T-cell (primary cell): ENCODE measurements at places on chromosomes 1 and 21. TPM values are rescaled to one million over a fixed set of nuclear protein-coding genes. Genes with fewer than 3 reads are reported as not detected.

GRCh38 chr1:8416881-8417280, 99.0 kb downstream of the SLC45A1 start:
- H3K36me3 ChIP-seq: peaks cover 48% of the 10 kb centered on the region
- no peak overlapping the region for H3K4me3 ChIP-seq
- H3K27ac ChIP-seq: no peak overlapping the region
- H3K4me1 ChIP-seq: peaks cover 41% of the 10 kb centered on the region

DNA sequence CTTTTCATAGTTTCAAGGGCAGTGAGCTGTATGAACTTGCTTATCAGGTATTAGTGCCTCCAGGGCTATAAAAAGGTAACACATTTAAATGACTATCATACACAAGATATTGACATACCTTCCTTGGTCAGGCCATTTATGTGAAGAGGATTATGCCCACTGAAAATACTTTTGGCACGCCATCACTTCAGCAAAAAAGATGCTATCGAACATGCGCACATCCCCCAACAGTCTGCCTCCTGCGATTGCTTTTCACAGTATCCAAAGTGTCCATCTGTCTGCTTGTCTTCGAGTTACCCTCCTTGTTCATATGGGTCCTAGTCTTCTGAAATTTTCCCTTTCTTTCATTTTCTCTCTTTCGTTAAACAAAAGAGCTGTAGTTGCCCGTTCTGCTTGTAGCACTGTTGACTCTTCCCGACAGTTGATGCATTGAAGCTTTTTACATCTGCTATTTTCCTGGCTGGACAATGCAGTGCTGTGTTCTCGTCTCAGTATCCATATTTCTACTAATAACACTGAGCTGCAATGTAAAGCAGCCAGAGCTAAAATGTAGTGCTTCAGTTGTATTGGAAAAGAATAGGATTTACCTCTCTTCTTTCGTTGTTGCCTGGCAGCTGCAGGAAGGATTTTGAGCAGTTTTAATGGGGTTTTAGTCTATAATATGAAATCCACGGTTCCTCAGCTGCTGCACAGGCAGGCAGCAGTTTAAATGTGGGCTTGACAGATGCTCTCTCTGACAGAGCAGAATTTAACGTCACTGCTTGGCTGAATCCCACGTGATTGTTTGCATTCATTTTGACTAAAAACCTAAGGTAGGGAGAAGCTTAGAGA, at the start of gene B3GALT2:
Gene B3GALT2 (minus strand): TSS at position 713 of the 831 bp plus-strand sequence. CDS start 5,051 bp downstream, outside the sequence.
- peak; percentile 23 for DNase-seq
- no peaks in the 10 kb centered on the region for H3K27me3 ChIP-seq

Gene CCDC30
- total RNA-seq: 3.3 TPM

DNA sequence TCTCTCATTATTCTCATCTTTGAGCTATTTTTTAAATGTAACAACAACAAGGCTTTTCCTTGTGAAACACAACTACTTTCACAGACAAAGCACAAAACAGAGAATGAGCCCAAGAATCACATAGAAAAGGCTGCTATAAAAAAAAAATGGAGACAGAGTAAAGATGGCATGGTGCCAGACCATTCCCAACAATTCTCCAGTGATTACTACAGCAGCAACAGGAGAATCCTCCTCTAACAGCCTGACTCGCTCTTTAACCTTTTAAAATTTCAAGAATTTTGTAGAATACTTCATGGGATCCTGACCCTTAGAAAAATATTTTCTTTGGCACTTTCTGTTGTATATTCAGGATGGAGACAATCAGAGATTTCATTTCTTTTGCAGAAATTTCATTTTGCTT, 3.8 kb upstream of the BCAS2 start:
- DNase-seq: no peak
- H3K27me3 ChIP-seq: no peaks in the 10 kb centered on the region
- no peaks in the 10 kb centered on the region for H3K36me3 ChIP-seq

DNA sequence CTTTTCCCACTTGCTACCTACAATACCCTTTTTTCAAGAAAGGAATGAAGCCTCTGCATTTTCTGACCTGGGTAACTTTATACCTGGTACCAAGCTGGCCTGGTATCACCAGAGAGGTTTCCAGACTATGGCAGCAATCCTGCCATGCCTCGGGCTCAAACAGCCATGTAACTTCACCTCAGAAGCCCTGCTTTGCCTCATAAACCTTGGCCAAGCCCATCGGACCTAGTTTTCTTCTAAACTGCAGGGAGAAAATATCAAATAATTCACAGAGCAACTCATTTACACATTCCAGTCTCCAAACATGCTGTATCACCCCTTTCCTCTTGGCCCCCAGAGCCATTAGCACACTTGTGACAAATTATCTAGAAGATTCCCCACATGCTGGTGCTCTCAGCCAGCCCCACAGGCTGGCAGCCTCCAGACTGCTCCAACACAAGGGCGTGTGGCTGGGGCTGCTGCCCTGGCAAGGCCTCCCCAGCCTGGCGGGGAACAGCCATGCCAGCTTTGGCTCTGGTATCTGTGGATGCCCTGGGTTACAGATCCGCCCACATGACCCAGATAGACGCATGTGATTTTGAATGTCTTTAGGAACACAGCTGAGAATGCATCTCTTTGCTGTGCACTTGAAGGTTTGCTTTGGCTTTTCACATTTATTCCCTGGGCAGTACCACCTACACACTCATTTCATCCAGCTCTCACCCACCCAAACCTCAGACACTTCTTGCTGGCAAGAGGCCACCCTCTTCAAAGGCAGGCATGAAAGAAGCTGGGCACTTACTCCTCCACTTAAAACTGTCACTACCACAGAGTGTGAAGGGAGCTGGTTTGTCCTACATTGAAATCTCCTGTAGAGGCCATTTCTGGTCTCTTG, 70.0 kb upstream of the BCAR3 start:
- no peak for DNase-seq
- no peak overlapping the region for H3K4me3 ChIP-seq
- peaks cover 6% of the 10 kb centered on the region for H3K4me1 ChIP-seq
- H3K27me3 ChIP-seq: no peaks in the 10 kb centered on the region
- peak overlapping the region; percentile 21 for H3K27ac ChIP-seq

DNA sequence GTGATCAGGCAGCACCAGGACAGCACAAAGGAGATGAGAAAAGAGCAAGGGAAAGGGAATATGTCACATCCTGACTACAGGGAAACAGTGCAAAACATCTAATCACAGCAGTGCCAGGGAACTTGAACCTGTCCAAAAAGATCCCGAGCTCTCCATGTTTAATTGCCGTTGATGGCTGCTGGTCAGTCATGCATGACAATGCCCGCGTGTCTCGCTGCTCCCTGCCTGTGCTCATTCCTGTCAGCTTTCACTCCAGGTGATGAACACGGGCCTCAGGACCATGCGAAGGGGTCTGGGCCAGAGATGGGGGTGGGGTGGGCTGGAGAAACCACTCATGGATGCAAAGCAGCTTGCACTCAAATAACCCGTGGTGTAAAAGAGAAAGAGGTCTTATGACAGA, 287.0 kb downstream of the GPATCH2 start:
- no peak overlapping the region for H3K27ac ChIP-seq
- H3K4me1 ChIP-seq: no peaks in the 10 kb centered on the region
- no peaks in the 10 kb centered on the region for H3K27me3 ChIP-seq
- no peak for DNase-seq
- no peaks in the 10 kb centered on the region for H3K36me3 ChIP-seq

GRCh38 chr1:20792196-20792595, 5.1 kb upstream of the HP1BP3 start:
- H3K27me3 ChIP-seq: peaks cover 2% of the 10 kb centered on the region
- no peaks in the 10 kb centered on the region for H3K36me3 ChIP-seq
- no peak for DNase-seq

Gene HSD3B2
- 0.59 TPM for total RNA-seq

GRCh38 chr1:35577071-35577998, 4.2 kb downstream of the TFAP2E start:
- peak overlapping the region; percentile 82 for H3K4me3 ChIP-seq
- H3K36me3 ChIP-seq: no peaks in the 10 kb centered on the region
- peaks cover 6% of the 10 kb centered on the region for H3K27me3 ChIP-seq
- H3K4me1 ChIP-seq: peaks cover 9% of the 10 kb centered on the region
- peak; percentile 57 for DNase-seq

Gene EFNA1
- 6.7 TPM for total RNA-seq

DNA sequence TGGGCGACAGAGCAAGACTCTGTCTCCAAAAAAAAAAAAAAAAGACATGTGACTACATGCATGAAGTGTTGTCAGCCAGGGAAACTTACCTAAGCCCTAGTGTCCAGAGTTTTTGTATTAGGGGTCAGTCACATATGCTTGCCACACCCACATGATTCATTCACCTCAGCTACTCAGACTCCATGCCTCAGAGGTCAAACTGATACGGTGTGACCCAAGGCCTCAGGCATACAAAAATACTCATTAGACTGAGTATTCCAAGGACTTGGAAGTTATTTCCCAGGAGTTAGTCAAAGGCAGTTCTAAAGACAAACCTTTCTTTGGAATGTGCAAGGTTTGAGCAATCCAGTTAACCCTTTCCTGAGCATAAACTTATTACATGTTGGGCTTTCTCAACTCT, 6.3 kb upstream of the TRIM33 start:
- no peaks in the 10 kb centered on the region for H3K36me3 ChIP-seq
- no peaks in the 10 kb centered on the region for H3K27me3 ChIP-seq
- no peak overlapping the region for H3K4me3 ChIP-seq
- DNase-seq: no peak

DNA sequence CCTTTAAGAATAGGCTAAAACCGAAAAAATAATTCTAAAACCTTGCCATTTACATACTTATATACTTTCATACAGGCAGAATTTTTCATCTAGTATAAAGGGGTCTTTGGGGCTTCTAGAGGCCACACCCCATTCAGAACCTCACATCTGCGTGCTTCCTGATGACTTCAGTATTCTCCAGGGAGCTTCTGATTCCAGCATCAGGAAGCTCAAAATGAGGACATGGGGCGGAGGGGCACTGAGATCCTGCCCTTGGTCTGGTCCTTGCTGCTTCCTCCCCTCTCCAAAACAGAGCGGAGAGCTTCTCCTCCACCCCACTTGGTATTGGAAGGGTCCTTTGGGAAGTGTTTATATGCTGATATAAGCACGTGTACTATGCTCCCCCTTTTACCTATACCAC, 13.8 kb downstream of the PAX7 start:
- H3K4me1 ChIP-seq: peaks cover 62% of the 10 kb centered on the region
- DNase-seq: no peak
- no peaks in the 10 kb centered on the region for H3K36me3 ChIP-seq
- no peak overlapping the region for H3K27ac ChIP-seq
- no peak overlapping the region for H3K4me3 ChIP-seq

Gene UTS2
- 0.70 TPM for total RNA-seq

Gene CRABP2
- total RNA-seq: 1.6 TPM

Gene OR2T1
- not detected for total RNA-seq

GRCh38 chr1:40837601-40838000, 24.6 kb downstream of the CITED4 start:
- peaks cover 11% of the 10 kb centered on the region for H3K27me3 ChIP-seq
- H3K4me3 ChIP-seq: no peak overlapping the region
- no peak for DNase-seq
- no peak overlapping the region for H3K27ac ChIP-seq
- peaks cover 22% of the 10 kb centered on the region for H3K4me1 ChIP-seq

GRCh38 chr1:57553666-57554065, 129.8 kb upstream of the DAB1 start:
- no peaks in the 10 kb centered on the region for H3K36me3 ChIP-seq
- DNase-seq: no peak
- no peaks in the 10 kb centered on the region for H3K27me3 ChIP-seq
- no peak overlapping the region for H3K4me3 ChIP-seq
- no peaks in the 10 kb centered on the region for H3K4me1 ChIP-seq
- H3K27ac ChIP-seq: no peak overlapping the region

DNA sequence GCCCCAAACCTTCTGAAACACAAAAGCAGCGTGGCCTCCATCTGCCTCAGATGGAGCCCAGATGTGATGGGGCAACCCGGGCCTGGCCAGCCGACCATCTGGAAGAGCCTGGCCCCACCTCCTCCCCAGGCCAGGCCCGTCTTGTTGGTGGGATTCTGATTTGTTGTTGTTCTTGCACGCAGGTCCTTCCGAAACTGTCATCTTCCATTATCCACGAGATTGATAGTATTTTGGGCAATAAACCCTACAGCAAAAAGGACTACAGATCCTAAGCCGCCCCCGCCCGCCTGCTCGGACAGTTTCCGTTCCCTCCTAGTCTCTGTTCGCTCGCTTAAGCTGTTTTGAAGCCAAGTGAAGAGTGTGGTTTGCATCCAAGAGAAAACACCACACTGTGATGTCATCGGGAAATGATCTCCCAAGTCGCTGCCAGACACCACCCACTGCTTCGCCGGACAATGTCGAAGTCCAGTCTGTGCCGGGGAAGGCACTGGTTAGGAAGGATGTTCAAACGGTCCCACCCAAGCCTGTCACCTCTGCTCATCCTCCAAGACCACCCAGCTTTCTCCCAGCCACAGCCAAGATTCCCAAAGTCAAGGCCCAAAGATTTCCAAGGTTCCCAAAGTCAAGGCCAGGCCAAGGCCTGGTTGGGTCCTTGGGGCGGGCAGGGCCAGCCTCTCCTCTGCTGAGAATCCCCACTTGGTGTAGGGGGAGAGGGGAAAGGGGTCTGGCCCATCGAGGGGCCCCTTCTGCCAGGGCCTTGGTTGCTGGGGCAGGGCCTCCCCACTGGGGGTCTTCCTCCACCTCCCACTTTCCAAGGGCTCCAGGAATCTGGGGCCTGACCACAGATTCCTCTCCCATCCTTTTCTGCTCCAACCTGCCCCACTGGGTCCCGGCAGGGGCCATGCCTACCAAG, 52.9 kb downstream of the KCNAB2 start:
- H3K27me3 ChIP-seq: peaks cover 14% of the 10 kb centered on the region
- no peak overlapping the region for H3K27ac ChIP-seq
- H3K36me3 ChIP-seq: peaks cover 47% of the 10 kb centered on the region
- no peak overlapping the region for H3K4me3 ChIP-seq
- H3K4me1 ChIP-seq: no peaks in the 10 kb centered on the region
- DNase-seq: no peak

DNA sequence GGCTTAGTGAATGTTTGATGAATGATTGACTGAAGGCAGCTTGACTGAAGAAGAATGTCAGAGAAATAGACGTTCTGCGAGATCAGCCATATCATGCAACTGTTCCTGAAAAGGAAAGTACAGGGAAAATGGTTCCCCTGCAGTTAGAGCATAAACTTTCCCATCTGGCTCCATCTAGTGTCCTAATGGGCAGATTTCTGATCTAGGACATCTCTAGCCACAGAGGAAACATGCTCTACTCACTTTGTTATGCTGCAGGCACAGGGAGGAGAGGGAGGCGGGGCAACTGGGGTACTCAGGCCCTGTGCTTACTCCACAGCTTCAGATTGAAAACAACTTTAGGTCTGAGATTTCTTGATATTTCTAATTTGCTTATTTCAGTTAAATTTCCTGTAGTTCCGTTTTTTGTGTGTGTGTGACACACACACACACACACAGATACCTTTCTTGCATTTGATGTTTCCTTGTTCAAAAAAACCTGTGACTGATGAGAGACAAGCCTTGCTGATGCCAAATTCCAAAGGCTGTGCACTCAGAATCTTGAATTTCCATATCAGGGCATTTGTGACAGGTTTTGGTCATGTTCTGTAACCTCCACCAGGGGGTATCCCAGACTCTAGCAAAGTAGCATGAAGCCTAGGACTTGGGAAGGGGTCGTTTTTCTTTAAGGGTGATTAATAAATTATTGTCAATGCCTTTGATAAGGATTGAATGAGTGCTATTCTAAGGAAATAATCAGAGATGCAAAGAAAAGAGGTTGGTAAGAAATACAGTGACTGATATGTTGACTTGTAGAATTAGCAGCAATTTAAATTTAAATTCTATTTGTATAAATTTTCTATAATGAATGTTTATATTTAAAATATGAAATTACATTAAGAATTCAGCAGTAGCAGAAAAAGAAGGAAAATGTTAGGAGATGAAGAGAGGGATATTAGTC, 139.7 kb upstream of the BEND5 start:
- H3K36me3 ChIP-seq: no peaks in the 10 kb centered on the region
- no peaks in the 10 kb centered on the region for H3K27me3 ChIP-seq
- DNase-seq: no peak
- no peak overlapping the region for H3K27ac ChIP-seq
- no peaks in the 10 kb centered on the region for H3K4me1 ChIP-seq
